Activated CD4-positive, alpha-beta T cell treated with anti-CD3 and anti-CD28 coated beads for 1 hour (primary cell): ENCODE measurements at places on chromosomes 7 and 10.

DNA sequence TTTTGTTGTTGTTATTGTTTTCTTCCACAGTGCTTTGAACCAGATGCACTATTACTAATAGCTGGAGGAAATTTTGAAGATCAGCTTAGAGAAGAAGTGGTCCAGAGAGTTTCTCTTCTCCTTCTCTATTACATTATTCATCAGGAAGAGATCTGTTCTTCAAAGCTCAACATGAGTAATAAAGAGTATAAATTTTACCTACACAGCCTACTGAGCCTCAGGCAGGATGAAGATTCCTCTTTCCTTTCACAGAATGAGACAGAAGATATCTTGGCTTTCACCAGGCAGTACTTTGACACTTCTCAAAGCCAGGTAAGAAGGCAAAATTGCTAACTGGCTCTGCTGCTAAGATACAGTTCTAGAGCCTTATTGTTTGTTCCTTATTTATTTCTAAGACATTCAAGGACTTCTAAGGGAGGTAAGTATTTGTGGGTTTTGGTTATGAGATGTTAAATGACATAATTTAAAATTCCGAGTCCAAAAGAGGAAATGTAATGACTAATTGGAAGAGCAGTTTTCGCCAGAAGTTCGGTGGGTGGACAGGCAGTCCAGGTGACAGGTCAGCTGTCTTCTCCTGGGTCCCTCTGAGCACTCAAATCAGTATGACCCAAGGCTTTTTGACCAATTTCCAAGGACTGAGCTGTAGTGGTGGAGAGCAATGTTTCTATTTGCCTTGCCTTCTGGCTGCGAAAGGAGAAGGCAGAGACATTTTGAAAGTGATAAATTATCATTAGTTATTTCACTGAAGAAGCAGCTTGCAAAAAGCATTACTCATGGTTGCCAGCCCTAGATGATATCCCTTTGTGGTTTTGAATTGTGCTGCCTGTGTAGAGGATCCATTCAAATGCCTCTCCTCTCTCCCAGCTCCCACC is 10.1 kb downstream of the SLC39A12 start:
- DNase-seq, result no peak

DNA sequence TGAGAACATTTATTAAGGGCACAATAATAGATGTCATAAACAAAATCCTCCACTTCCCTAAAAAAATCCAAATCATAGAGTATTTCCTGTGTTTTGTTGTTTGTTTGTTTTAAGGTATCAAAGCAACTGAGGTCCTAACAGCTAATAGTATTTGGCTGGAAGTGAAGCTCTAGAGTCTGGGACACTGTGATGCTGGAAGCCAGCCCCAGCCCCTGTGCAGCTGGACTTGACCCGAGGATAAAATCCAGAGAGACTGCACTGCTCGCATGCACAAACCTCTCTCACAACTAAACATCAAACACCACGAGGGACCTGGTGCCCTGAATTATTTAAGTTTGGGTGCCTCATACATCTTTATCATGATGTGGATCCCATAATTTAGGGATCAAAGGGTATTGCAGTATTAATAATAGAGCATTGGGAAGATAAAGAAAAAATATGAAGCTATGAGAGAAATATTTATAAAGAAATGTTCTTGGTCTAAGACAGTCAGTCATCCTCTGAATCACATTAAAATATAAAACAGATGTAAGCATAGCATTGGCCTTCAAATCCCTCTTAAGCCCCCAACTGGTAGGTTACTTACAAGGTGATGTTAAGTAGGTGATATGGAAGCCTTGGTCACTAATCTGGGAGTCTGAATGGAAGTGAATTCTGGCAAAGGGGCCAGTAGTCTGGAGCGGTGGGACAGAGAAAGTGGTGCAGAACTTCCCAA is 44.4 kb downstream of the CUBN start:
- no peak for DNase-seq

DNA sequence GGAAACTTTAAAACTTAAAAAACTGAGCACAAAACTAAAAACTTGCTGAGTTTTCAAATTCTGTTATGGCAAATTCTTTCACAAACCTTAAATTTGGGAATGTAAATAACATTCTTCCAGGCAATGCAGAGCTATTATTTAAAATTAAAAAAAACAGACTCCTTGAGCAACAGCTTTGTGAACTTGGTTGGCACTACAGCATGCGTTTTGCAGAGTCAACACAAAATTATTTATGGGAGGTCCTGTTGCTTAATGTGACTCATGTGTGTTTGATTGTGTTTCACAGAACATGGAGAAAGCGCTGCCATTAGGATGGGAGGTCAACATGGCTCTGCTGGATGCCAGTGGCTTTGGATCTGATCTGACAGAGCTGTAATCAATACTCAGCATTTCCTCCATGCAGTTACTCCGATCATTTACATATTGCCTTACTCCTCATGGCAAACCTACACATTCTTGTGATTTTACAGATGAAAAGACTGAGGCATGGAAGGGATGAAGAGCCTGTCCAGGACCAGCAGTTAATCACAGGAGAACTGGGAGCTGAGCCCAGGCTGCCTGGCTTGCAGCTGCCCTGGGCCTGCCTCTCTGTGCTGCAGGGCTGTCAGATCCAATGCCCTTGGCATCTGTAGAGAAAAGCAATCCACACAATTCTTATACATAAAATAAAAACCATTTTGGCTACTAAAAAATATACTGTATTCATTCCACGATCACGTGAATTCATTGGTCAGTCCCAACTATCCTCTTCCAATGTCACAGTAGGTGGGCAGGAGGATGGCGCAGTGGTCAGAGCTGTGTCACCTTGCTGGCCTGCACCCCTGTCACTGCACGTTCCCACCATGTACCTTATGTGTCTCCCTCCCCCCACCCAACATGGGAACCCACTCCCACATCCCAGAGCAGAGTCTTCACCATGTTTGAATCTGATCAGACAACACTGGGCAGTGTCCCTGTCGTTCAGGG is 200.9 kb downstream of the CXCL12 start:
- DNase-seq, result no peak

- no peak for DNase-seq
Observed at GRCh38 chr10:971613-972012, 16.6 kb upstream of the GTPBP4 start.

- no peak for DNase-seq
Observed at GRCh38 chr7:88363249-88363648, 56.6 kb upstream of the STEAP4 start.

GRCh38 chr10:18157881-18158280 is 17.7 kb downstream of the CACNB2 start:
- DNase-seq, result no peak

- no peak for DNase-seq
Observed at GRCh38 chr10:70728328-70728727, 56.0 kb downstream of the ADAMTS14 start.

- no peak for DNase-seq
Observed at GRCh38 chr10:120385992-120386391, 71.0 kb upstream of the PLPP4 start.

DNA sequence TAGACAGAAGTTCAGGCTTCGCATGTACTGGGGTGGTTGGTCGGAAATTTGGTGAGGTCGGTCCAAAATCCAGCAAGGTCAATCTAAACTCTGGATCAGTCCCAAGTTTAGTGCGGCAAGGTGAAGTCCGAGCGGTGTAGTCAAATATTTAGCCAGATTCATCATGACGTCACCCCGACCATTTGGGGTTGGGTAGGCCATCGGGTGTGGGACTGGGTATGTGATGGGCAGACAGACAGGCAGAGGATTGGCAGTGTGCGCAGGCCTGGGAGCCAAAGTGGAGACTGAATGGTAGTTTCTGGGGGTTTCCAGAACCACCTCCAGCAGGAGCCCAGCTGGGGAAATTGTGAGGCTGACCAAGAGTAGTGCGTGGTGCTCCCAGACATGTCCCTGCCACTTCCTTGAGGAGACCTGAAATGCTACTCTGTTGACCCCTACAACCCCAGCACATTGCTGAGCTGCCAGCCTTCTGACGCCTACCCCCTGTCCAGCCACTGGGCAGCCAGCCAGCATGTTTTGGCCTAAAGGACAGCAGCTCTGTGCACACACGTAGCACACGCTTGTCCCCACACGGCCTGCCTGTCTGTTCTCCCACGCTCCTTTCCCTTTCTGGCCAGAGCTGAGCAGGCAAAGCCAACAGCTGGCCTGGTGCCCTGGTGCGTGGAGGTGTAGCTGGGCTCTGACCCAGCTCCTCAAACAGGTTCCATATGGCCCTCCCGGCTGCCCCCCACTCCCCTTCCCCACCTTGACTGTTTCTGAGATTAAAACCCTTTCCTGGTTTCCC is 55.9 kb downstream of the FAM241B start:
- no peak for DNase-seq

DNA sequence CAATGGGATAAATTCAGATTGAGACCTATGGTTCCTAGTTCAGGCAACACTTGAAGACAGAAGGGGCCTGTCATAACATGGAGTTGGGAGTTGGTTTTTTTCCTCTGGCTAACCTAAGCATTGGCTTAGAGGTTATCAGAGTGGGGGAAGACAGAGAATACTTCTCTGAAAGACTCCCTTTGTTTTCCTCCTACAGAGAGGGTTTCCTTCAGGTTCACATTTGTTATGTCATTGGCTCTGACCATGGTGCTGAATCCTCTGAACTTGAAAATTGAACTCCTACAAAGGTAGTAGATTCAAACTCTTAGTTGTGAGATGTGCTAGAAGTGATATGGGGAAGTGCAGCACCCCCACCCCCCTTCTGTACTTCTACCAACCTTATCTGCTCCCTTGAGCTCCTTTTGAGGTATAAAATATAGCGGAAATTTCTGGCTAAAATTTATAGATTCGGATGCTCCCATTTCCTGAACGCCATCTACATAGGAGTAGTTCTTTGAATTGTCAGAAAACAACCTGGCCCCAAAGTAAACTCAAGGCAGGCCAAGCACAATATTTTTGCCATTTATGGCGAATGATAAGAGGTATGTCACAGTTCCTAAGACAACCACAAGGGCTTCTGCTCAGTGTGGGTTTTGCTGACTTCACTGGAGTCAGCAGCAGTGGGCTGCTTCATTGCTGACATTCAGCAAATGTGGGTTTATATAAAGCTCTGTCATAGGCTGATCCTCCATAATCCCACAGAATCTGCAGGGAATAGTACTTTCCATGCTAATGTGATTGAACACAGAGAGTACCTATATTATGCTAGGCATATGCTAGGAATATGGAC is 131.6 kb upstream of the KLF14 start:
- no peak for DNase-seq

DNA sequence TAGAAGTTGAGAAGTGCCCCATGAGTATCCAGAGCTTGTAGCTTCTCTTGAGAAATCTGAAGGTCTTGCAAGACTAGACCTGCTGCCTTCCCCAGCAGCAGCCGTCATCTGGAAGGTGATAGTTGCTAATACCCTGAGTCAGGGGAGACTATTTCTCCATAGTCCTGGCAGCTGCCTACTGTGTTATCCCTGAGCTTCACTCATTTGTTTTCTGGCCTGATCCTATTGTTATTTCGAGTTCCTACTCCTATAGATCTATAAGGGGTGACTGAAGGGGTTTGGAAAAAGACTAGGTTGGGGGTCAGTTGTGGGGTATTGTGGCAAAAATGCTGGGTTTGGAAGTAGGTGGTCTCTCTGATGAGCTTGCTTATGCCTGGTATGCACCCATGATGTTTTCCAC is 297.8 kb downstream of the CNTNAP2 start:
- no peak for DNase-seq

DNA sequence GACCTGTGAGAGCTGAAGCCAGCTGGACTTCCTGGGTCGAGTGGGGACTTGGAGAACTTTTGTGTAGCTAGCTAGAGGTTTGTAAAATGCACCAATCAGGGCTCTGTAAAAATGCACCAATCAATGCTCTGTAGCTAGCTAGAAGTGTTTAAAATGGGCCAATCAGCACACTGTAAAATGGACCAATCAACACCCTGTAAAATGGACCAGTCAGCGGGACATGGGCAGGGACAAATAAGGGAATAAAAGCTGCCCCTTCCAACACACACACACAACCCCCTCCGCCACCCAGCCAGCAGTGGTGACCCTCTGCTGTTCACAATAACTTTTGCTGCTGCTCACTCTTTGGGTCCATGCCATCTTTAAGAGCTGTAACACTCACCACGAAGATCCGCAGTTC is 7.1 kb downstream of the ZNF511 start:
- no peak for DNase-seq
